Chondrocyte (in vitro differentiated cells): ENCODE measurements at places on chromosomes 6 and 20. TPM values are rescaled to one million over a fixed set of nuclear protein-coding genes. Genes with fewer than 3 reads are reported as not detected.

MANEA gene
- 9.8 to 17.7 TPM (median 12.0 TPM) in 3 replicates for total RNA-seq

FOXA2 gene
- total RNA-seq, result not detected in 3 replicates

- H3K4me1 ChIP-seq, result peaks cover 15% of the 10 kb centered on the region
- no peak for DNase-seq
- no peaks in the 10 kb centered on the region for H3K36me3 ChIP-seq
- no peak overlapping the region for H3K4me3 ChIP-seq
- H3K27me3 ChIP-seq, result no peaks in the 10 kb centered on the region
Observed at GRCh38 chr6:140225701-140226436, 851.4 kb upstream of the CITED2 start.

DNA sequence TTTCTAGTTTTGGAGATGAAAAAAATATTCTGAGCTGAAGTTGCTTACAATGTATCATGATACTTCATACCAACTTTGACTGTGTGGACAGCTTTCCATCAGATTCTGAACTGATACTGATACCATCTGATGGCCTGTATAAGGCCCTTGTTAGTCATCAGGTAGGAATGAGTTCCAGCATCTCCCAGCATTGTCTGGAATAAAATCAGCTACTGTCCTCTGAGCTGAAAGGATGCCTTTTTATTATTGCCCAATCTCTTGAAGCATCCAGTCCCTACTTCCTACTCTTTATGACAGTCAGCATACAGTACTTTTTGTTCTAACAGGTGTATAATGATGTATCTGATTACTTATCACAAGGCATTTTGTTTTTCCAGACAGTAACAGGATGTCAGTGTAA lies 70.6 kb upstream of the EYA4 start:
- no peak overlapping the region for H3K27ac ChIP-seq
- no peak for DNase-seq
- no peak overlapping the region for H3K4me3 ChIP-seq
- no peaks in the 10 kb centered on the region for H3K36me3 ChIP-seq
- H3K27me3 ChIP-seq, result peaks cover 2% of the 10 kb centered on the region

ECT2L gene
- total RNA-seq, result not detected in 3 replicates

DEFB121 gene
- total RNA-seq, result not detected in 3 replicates

DNA sequence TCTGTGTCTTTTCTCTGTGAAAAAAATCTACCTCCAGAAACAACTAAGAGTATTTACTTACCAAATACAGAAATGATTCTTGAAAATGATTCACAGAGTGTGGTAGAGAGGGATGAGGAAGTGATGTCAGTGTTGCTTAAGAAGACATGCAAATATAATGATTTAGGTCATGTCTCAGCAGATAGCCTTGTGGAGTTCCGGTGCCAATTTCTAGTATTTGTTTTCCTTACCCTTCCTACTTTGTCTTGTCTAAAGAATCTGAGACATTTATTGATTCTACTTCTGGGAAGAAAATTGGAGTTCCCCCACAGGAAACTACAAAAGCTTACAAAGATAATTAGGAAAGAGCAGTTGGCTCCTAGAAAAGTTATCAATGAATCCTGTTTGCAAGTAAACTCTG lies 68.8 kb downstream of the GJA1 start:
- peaks cover 25% of the 10 kb centered on the region for H3K4me1 ChIP-seq
- no peaks in the 10 kb centered on the region for H3K36me3 ChIP-seq
- no peak overlapping the region for H3K4me3 ChIP-seq
- H3K27me3 ChIP-seq, result no peaks in the 10 kb centered on the region
- peak overlapping the region; percentile 74 for H3K27ac ChIP-seq

DNA sequence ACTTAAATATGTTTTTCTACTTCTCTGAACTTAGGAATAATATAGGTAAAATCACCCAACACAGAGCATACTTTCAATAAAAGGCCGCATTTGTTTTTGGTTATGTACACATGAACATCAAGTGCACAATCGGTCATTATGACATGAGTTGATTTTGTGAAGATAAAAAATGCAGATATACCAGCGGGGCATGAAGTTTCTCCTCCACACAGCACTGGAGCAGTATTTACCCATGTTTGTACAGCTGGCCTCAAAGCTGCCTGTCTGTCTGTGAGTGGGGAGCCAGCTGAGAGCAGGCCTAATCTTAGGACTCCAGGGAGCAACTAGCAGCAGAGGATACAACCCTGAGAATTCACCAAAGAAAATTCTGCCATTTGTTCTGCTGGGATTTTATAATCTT lies 206.5 kb downstream of the TPBG start:
- H3K4me3 ChIP-seq, result no peak overlapping the region
- H3K36me3 ChIP-seq, result no peaks in the 10 kb centered on the region
- peak overlapping the region; percentile 24 for H3K27ac ChIP-seq

DNA sequence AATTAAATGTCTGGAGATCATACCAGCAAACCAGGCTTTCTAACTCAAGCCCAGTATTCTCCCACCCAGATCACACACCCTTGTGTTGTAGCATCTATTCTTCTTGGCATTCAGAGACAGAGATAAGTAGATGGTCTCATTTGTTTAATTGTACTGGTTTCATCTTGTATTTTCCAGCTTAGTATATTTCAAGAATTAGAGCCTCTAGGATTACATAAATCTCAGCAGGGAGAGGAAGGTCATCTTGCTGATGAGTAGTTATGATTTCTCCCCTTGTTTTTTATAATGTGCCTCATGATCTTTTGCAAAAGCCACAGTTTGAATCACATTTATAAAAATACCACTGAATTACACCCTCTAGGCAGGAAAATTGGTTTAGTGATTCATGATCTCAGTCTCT lies 106.6 kb upstream of the NRSN1 start:
- peaks cover 7% of the 10 kb centered on the region for H3K27me3 ChIP-seq
- no peak for DNase-seq
- no peak overlapping the region for H3K4me3 ChIP-seq
- peaks cover 6% of the 10 kb centered on the region for H3K4me1 ChIP-seq
- no peak overlapping the region for H3K27ac ChIP-seq

DNA sequence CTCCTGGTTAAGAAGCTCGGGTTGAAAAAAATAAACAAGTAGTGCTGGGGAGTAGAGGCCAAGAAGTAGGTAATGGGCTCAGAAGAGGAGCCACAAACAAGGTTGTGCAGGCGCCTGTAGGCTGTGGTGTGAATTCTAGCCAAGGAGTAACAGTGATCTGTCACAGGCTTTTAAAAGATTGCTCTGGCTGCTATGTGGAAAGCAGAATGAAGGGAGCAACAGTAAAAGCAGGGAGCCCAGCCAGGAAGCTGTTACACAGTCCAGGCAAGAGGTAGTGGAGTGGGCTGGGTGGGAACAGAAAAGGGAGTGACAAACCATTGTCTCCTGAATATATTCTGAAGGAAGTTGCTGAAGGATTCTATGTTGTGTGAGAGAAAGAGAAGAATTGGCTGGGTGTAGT lies 2.0 kb downstream of the HFE start:
- H3K36me3 ChIP-seq, result peaks cover 2% of the 10 kb centered on the region
- no peak overlapping the region for H3K4me3 ChIP-seq
- H3K4me1 ChIP-seq, result peaks cover 13% of the 10 kb centered on the region
- no peaks in the 10 kb centered on the region for H3K27me3 ChIP-seq
- no peak overlapping the region for H3K27ac ChIP-seq
- no peak for DNase-seq

LIME1 gene
- total RNA-seq, result 6.8 to 9.7 TPM (median 7.1 TPM) in 3 replicates

DNA sequence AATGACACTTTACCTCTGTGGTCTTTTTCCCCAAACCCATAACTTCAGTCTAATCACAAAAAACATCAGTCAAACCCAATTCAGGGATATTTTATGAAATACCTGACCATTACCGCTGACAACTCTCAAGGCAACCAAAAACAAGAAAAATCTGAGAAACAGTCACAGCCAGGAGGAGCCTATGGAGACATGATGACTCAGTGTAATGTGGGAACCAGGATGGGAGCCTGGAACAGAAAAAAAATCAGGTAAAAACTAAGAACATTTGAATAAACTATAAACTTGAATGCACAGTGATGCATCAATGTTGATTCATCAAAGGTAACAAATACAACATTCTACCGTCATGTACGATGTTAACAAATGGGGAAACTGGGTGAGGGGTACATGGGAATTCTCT lies 84.1 kb upstream of the TSHZ2 start:
- H3K4me1 ChIP-seq, result no peaks in the 10 kb centered on the region
- H3K27me3 ChIP-seq, result no peaks in the 10 kb centered on the region
- H3K27ac ChIP-seq, result no peak overlapping the region
- no peak for DNase-seq
- no peaks in the 10 kb centered on the region for H3K36me3 ChIP-seq

FAM83D gene
- total RNA-seq, result 1.5 to 4.8 TPM (median 4.5 TPM) in 3 replicates

- H3K4me1 ChIP-seq, result peaks cover 48% of the 10 kb centered on the region
- H3K27ac ChIP-seq, result no peak overlapping the region
- H3K36me3 ChIP-seq, result peaks cover 15% of the 10 kb centered on the region
- H3K4me3 ChIP-seq, result no peak overlapping the region
- DNase-seq, result no peak
Observed at GRCh38 chr20:37994512-37994911, 38.7 kb downstream of the TTI1 start.

DNA sequence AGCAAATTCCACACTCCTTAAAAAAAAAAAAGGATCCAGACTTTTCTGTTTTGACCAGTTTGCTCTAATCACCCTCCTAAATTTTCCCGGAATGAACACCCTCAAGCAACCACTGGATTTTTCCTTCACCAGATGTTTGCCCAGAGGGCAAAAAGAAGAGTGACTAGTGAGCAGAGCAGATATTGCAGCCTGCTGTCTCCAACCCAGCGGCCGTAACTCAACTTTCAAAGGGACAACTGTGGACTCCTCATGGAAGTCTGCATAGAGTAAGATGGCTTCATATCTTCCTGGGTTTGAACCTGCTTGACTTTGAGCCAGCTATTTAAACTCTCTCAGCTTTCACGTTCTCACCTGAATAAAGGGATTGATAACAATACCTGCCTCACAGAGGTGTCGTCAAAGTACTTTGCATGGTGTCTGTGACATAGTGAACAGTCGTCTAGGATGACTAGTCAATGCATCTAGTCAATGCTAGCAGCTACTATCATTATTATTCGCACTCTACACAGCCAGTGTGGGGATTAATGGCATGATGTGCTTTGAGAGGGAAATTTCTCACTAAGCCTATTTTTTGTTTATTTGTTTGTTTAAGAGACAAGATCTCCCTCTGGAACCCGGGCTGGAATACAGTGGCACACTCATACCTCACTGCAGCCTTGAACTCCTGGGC lies 92.2 kb upstream of the HIVEP1 start:
- no peak overlapping the region for H3K4me3 ChIP-seq
- H3K27me3 ChIP-seq, result no peaks in the 10 kb centered on the region
- H3K27ac ChIP-seq, result peak overlapping the region; percentile 96
- H3K4me1 ChIP-seq, result peaks cover 47% of the 10 kb centered on the region

DNA sequence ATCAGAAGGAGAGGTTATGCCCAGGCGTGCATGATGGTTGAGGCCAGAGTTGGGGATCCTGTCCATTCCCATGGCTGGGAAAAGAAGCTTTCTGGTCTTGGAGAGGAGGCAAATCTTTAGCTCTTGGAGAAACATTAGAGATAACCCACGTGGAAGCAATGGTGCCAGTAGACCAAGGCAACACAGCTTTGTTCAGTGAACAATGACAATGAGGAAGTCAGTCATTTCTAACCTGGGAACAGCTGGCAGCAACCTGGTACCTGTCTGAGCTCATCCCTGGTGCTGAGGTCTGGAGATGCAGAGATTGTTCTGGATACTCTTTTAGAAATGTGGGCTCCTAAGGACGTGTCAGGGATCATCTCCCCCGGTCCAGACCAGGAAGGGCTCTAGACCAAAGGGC lies 76.7 kb upstream of the PAX1 start:
- no peaks in the 10 kb centered on the region for H3K4me1 ChIP-seq
- no peak for DNase-seq
- no peak overlapping the region for H3K27ac ChIP-seq
- H3K4me3 ChIP-seq, result no peak overlapping the region
- H3K36me3 ChIP-seq, result no peaks in the 10 kb centered on the region

CRISP3 gene
- total RNA-seq, result not detected in 3 replicates

DNA sequence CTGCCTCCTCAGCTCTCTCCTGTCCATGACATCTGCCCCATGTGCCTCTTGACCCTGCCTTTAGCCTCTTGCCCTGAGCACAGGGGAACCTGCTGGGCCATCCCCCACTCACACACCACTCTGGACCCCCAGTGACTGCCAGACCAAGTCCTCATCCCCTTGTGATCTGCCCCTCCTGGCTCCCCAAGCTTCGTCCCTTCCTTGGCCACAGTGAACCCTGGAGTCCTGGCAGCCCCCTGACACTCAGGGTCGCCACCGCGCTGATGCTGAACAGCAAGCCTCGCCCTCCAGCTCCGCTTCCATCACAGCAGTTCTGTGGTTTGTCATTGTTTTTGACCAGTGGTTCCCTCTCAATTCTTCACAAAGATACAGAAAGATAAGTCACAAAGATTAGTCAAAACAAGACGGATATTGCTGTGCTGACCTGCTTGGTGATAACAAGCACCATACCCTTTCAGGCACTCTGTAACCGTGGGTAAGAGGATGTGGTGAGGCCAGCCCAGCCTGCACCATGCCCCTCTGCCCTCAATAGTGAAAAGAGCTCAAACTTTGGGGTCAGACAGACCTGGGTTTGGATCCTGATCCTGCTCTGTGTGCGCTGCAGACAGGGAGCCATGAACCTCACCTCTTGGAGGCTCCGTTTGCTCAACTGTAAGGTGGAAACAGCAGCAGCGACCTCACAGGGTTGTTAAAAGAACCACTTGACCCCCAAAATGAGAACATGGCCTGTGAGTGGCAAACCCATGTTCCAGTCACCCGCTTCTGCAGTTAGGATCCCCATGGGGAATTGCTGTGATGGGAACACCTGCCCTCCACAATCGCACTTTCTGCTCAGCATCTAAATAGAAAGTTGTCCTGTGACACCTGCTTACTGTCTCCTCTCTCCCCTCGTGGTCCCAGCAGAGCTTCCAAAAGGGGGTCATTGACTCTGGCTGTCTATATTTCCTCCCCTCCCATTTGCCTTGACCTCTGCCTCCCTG lies 114.5 kb downstream of the TOX2 start:
- H3K4me1 ChIP-seq, result no peaks in the 10 kb centered on the region
- DNase-seq, result no peak
- H3K36me3 ChIP-seq, result no peaks in the 10 kb centered on the region
- H3K27me3 ChIP-seq, result peaks cover 79% of the 10 kb centered on the region
- no peak overlapping the region for H3K27ac ChIP-seq
- no peak overlapping the region for H3K4me3 ChIP-seq

- H3K27ac ChIP-seq, result peak overlapping the region; percentile 65
- DNase-seq, result peak; percentile 38
- no peaks in the 10 kb centered on the region for H3K27me3 ChIP-seq
- H3K4me3 ChIP-seq, result no peak overlapping the region
Observed at GRCh38 chr6:34243131-34243771, 5.6 kb downstream of the SMIM29 start.

POPDC3 gene
- 2.6 to 4.6 TPM (median 3.4 TPM) in 3 replicates for total RNA-seq

CLIC5 gene
- total RNA-seq, result not detected in 3 replicates

FOXS1 gene
- total RNA-seq, result 54.1 to 192 TPM (median 185 TPM) in 3 replicates

PPP2R5D gene
- total RNA-seq, result 34.0 to 40.4 TPM (median 39.3 TPM) in 3 replicates

GRCh38 chr6:167980911-167981580 lies 16.4 kb upstream of the KIF25 start:
- no peak for DNase-seq
- no peaks in the 10 kb centered on the region for H3K27me3 ChIP-seq
- H3K36me3 ChIP-seq, result peaks cover 2% of the 10 kb centered on the region
- peaks cover 12% of the 10 kb centered on the region for H3K4me1 ChIP-seq
- H3K27ac ChIP-seq, result no peak overlapping the region

- H3K27ac ChIP-seq, result no peak overlapping the region
- H3K4me1 ChIP-seq, result peaks cover 21% of the 10 kb centered on the region
- H3K36me3 ChIP-seq, result no peaks in the 10 kb centered on the region
- H3K4me3 ChIP-seq, result peak overlapping the region; percentile 72
Observed at GRCh38 chr6:114342086-114342825, 567 bp downstream of the HS3ST5 start.

BPIFB1 gene
- not detected in 3 replicates for total RNA-seq

- H3K27me3 ChIP-seq, result peaks cover 24% of the 10 kb centered on the region
- no peak for DNase-seq
- H3K36me3 ChIP-seq, result no peaks in the 10 kb centered on the region
- no peak overlapping the region for H3K27ac ChIP-seq
Observed at GRCh38 chr6:65045801-65046200, 661.2 kb downstream of the EYS start.
